NCI-H187 (cell line): ENCODE measurements at places on chromosomes 1 and 21.

GRCh38 chr1:156662800-156663055 lies 14.5 kb downstream of the NES start:
- DNase-seq, result no peak

GRCh38 chr1:53214376-53214940 lies 6.0 kb downstream of the CZIB start:
- DNase-seq, result no peak

DNA sequence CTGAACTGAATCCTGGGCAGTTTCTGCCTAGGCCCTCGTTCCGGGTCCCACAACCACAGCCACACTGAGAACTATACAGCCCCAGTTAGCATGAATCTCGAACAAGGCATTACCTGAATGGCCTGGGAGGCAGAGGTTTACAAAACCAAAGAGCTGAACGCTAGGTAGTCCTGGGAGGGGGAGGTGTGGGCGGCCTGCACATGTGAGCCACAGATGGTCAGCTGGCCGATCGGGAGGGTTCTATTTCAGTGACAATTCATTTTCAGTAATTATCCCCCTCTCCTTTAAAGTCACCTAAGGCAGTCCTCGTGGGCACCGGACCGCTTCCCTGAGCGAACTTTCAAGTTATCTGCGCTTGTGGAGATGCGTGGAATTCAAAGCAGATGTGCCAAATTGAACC lies 111.9 kb downstream of the GLIS1 start:
- no peak for DNase-seq

DNA sequence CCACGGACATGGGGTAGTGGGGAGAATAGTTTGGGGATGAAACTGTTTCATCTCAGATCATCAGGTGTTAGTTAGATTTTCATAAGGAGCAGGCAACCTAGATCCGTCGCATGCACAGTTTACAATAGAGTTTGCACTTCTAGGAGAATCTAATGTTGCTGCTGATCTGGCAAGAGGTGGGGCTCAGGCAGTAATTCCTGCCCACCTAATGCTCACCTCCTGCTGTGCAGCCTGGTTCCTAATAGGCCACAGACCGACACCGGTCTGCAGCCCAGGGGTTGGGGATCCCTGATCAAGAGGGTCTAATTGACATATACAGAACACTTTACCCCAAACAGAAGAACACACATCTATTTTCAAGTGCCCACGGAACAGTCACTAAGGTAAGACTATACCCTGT lies 275.1 kb downstream of the PTPRU start:
- DNase-seq, result no peak

DNA sequence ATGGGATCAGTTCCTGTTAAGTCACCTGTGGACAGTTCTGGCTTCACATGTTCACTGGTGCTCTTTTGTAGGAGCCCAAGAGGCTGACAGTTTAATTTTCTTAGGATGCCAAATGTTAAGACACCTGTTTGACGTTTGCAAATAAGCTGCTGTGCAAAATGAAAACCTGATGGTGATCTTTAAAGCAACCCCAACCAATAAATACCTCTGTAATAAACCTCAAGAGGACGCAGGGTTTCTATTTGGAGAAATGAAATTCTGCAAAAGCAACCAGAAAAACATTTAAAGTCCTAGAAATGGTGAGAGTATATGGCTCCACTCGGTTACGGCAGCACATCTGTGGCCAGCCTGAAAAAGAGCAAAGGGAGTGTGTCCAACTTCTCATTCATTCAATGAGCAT lies 5.7 kb upstream of the RHEX start:
- DNase-seq, result no peak

DNA sequence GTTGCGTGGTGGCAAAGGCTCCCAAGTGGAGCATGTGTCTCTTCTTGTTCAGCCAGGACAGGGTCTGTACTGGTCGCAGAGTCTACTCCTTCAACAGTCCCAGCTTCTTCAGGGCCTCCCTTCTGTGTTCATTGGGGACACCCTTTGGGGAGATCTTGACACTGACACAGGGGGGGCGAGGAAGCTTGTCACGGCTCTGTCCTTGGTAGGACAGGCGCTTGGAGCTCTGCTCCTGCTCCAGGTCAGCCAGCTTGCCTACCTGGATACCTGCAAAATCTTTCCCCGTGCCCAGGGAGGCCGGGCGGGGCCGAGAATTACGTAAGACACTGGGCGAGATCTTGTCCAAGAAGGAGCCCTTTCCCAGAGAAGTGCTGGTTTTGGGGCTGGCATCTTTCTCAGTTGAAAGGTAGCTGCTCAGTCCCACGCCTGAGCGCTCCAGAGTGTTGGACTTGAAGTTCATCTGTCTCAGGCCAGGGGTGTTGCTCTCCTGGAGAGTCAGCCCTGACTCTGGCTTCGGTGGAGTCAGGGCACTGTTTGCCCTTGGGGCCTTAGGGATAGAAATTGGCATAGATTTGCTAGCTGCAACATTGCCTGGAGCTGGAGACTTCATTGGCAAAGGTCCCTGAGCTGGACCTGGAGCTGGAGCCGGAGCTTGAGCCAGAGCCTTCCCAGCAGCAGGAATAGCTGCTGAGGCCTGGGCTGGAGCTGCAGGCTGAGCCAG lies 10.5 kb downstream of the C1orf116 start:
- DNase-seq, result no peak

GRCh38 chr1:243443557-243443956 lies 187.7 kb downstream of the SDCCAG8 start:
- no peak for DNase-seq

DNA sequence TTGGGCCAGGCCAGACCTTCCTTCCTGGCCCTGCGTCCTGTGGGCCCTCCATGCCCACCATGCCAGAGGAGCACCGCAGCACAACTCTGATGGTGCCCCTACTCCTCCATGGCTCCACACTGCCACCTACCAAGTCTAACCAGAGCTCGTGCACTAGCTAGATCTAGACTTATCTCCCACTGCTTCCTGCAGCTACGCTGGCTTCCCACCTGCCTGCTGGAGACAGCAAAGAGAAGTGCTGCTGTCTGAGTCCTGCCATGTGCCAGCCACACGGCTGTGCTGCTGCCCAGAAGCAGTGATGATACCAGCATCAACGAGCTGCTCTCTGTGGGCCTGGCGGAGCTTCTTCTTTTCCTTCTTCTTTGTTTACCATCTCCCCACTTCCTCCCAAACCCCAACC lies 4.5 kb downstream of the GUCA2B start:
- DNase-seq, result no peak

DNA sequence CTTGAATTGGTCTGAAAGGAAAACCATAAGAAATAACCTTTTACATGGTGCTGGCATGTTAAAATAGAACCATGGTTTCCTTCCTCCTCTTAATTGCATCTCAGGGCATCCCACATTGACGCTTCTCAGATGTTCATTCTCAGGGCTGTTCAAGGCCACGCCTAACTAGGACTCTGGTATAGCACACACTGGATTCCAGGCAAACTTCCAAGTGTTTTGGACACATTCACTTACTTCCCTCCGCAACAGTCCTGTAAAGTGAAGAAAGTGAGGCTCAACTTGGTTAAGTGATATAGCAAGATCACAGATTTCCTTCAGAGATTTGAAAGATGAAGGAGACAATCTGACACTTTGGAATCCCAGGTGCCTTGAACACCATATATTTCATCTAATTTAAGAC lies 244.8 kb downstream of the DUSP10 start:
- DNase-seq, result no peak

DNA sequence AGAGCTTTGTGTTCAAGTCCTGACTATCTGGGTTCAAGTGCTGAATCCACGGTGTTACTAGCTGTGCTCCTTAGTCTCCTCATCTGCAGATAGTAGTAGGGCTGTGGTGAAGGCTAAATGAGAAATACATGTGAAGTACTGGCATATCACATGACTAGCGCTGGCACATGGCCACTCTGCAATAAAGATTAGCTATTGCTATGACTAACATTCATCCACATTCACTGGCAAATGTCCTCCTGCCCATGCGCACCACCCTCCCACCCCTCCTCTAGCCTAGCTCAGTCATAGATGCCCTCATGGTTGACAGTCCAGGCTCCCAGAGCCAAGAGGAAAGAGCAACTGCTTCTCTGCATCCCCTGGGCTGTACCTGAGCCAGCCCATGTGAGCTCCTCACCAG lies 8.5 kb upstream of the COL8A2 start:
- no peak for DNase-seq

DNA sequence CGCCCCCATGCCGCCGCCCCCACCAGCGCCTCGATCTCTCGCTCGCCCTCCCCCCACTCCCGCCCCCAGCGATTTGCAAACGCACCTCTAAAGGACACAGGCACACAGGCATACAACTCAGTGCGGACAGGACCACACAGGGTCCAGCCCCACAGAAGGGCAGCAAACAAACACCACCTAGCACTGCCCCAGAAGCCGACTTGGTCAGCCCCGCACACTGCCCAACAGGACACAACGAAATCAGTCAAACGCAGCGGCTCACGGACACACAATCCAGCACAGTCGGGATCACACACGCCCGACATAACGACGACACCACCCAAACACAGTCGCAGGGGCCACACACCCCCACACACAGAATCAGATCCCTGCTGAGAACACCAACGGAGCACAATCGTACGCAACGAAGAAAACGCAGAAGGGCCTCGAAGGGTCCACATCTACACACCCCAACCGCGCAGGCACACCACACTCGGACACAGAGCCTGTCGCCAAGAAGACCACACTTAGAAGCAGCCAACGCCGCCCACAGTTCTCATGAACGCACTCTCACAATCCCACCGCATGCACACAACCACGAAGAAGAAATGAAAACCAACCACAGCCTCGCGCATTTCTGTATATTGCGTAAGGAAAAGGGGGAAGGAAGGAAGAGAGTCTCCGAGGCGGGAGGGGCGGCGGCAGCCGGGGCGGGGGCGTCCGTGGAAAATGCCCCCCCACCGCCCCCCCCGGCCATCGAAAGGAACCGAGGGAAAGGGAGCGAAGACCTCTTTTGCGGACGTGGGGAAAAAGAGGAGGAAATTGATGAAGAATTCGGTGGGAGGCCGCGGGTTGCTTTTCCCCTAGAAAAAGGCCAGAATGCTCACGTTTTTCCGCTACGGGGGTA lies 481 bp downstream of the TAL1 start:
- DNase-seq, result no peak

- no peak for DNase-seq
These were observed 20.4 kb upstream of the SDE2 start for GRCh38 chr1:226019572-226019971.

GRCh38 chr1:30597711-30598110 lies 125.7 kb downstream of the MATN1 start:
- DNase-seq, result no peak

GRCh38 chr1:246095443-246095842 lies 411.6 kb downstream of the SMYD3 start:
- DNase-seq, result no peak

DNA sequence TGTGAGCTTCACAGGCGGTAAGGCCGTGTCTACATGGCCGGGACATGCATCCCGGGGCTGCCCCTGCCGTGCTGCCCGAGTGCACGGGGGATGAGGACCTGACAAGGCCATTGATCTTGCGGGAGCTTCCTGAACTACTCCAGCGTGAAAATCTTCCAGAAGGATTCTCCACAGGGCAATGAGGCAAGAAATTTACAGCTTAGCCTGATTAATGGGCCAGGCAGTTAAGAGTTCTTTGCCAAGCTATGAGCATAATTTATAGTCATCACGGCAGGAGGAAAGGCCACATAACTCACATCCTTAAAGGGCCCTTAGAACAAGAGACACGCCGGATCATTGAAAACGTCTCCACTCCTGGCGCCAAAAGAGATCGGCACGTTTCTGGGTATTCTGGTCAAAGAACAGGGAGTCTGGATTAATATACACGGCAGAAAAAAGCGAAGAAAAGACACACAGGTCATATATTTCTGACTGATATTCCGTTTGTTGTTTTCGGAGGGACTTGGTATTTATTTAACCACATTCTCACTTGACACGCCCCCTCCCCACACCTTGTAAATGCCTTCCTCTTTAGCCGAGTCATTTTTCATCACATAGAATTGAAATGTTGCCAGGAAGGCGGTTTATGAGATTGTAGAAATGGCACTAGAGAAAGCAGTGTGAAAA lies 180.5 kb downstream of the DYRK1A start:
- DNase-seq, result peak; percentile 91

GRCh38 chr1:155044812-155045657 lies 6.1 kb upstream of the ADAM15 start:
- DNase-seq, result no peak

- no peak for DNase-seq
These were observed 70.6 kb upstream of the KCNJ6 start for GRCh38 chr21:37986751-37987399.

GRCh38 chr1:210981490-210981889 lies 152.5 kb downstream of the KCNH1 start:
- DNase-seq, result no peak

- DNase-seq, result no peak
These were observed 187.0 kb downstream of the TPR start for GRCh38 chr1:186188004-186188539.

- DNase-seq, result no peak
These were observed 96.0 kb downstream of the NRIP1 start for GRCh38 chr21:14968821-14969220.

GRCh38 chr21:36976882-36977651 lies 10.6 kb upstream of the HLCS start:
- no peak for DNase-seq

DNA sequence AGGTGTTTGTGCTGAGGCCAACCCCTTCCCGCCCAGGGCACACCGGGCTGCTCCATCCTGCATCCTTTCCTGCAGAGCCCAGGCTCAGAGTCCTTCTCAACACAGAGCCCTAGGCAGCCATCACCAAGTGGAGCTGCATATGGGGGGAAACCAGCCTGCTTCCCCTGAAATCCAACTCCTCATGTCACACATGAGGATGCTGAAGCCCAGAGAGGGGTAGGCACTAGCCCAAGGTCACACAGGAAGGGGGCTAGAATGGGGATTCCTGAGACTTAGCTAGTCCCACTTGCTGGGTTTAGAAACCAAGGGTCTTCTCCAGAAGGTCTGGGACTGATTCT lies 5.5 kb upstream of the TNFRSF1B start:
- no peak for DNase-seq

DNA sequence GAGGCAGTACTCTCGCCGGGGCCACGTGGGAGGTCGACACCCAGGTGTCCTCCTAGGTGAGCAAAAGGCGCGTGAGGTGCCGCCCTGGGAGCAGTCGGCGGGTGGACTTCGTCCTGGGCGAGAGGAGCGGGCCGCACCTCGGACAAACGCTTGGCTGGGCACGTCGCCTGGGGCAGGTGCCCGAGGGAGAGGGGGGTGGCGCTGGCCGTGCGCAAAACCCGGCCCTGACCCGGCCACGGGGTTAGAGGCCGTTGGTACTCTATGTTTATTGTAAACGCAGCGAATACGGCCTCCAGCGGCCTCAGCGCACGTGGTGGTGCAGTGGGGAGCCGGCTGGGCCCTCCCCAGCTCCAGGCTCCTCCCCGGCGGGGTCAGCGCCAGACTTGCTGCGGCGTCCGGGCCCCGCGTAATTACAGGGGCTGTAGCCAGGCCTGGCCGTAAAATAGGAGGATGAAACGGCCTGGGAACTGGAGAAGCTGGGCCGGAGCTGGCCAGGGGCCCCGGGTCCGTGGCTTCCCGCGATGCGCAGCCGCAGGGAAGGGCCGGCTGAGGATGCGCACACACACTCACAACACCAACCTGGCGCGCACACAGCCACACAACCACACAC lies 1.6 kb upstream of the EFNA1 start:
- no peak for DNase-seq
